ENCODE measurements at places on chromosomes 4 and X.

- no peak for DNase-seq
Measured at GRCh38 chr4:75370576-75370975, 143.6 kb downstream of the RCHY1 start.

- DNase-seq, result peak; percentile 53
Measured at GRCh38 chr4:107183155-107183774, 147.2 kb upstream of the DKK2 start.

- DNase-seq, result no peak
Measured at GRCh38 chrX:133189195-133189594, 29.0 kb downstream of the TFDP3 start.

- DNase-seq, result no peak
Measured at GRCh38 chr4:155946486-155946885, 7.2 kb downstream of the CTSO start.

- no peak for DNase-seq
Measured at GRCh38 chr4:33339762-33340161, 2619.6 kb downstream of the PCDH7 start.

DNA sequence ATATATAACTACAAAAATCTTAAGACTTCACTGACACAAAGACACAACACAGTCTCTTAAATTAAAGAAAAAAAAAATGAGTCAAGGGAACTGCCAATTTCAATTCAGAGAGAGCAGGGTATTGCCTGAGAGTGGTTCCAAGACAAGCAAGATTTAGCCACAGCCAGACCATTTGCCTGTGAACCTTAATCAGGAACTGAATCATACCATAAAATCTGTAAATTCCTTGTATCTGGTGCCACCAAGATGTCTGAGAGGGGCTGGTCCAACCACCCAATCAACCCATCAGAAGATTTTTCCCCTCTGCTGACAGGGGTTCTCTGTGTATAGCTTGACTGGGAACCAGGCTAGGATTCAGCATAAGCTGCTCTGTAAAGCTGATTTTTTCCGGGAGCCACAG lies 159.2 kb downstream of the CPEB2 start:
- DNase-seq, result no peak

Data from activated CD4-positive, alpha-beta T cell treated with anti-CD3 and anti-CD28 coated beads, Interleukin-2, Interleukin-4, amounts not matched to agents 100 ng/mL and 50 ng/mL, durations not matched to agents 16 hours and 8 hours (primary cell).